ENCODE measurements at places on chromosomes 5 and 9. TPM values are rescaled to one million over a fixed set of nuclear protein-coding genes. Genes with fewer than 3 reads are reported as not detected.

The FEM1C gene
- total RNA-seq: 11.3 TPM

The SOWAHA gene
- total RNA-seq: 0.66 TPM

The CNTRL gene
- total RNA-seq: 7.7 TPM

The IFNA2 gene
- not detected for total RNA-seq

The UBAC1 gene
- 99.3 TPM for total RNA-seq
